ENCODE measurements at places on chromosomes 6 and 20.

DNA sequence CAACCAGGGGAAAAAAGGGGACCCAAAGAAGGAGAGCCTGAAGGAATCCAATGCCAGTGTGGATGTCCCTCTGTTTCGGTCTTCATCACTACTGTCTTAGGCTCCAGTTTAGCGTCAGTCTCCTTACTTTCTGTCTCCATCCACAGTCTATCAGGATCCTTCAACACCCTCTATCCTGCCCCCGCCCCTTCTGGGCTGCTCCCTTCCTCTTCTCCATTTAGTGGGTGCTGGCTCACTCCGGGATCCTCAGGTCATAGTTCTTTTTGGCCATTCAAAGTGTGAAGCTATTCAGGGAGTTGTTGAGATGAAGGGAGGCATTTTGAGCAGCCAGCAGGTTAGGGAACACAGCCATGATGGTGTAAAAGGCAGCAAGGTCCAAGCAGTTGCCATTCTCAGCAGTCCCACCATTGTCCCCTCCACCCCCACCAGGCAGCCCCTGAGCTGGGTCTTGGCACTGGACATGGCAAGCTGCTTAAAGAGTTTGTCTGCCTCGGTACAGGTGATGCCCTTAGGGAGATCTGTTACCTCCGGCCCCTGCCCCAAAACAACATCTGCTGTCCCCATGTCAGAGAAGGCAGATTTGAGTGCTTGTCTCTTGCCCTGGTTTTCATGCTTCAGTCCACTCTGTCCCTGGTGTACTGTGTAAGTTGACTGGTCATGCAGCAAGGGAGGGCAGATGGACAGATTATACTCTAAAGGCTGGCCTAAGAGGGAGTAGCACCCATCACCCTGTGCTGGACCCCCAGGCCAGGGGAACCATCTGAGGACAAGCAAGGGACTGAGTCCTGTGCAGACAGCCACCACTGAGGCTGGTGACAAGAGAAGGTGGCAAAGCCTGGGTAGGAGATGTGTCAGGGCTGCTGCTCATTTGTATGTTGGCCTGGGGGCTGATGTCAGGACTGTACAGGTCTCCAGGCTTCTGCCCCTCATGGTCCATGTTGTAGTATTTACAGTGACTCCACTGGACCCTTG is 842.0 kb downstream of the HACE1 start:
- no peak for DNase-seq

DNA sequence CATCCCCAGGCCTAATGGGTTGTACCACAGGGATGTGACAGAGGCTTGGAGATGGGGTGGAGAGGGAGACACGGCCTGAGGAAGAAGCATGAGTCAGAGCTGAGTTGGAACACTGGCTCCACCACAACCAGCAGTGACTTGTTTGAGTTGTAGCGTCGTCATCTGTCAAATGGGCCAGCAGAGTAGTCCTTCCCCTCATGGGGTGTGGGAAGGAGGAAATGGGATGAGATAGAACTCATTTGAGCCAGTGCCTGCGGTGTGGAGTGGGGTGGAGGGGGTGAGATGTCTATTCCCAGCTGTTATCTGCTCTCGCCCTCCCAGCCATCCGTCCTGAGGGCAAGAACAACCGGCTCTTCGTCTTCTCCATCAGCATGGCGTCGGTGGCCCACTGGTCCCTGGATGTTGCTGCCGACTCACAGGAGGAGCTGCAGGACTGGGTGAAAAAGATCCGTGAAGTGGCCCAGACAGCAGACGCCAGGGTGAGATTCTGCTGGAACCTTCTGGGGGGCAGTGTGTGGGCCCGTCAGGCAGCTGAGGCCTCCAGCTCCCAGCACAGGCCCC is 32.5 kb downstream of the PLCG1 start:
- no peak for DNase-seq

DNA sequence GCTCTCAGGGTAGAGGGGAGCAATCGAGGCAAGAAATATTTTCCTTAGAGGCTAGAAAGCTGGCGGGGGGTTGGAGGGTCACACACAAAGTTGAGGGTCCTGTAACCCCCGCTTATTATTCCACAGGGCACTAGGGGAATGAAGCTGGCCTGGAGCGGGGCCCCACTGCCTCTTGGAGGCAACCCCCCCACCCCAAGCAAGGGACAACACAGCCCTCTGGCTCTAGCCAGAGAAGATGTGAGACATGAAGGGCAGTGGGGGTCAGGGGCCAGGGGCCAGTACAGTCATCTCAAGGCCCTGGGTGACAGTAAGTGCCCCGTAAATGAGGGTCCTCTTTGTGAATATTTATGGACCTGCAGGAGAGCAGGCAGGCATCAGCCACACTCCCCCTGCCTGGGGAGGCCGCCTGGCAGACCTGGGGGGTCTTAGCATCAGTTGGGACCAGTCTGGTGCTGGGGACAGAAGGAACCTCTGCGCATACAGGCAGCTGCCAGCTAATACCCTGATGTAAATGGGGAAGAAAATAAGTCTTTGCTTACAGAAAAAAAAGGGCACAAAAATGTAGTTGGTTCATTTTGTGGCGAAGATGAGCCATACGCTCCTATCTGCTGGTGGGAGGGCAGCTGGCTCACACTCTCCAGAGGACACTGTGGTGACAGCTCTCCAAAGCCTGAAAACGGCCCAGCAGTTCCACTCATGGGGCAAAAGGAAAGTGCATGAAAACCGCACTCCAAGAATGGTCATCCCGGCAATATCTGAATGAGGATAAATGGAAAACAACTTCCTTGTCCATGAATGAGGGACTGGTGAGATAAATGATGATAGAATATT is 21.9 kb downstream of the SPATA2 start:
- no peak for DNase-seq

DNA sequence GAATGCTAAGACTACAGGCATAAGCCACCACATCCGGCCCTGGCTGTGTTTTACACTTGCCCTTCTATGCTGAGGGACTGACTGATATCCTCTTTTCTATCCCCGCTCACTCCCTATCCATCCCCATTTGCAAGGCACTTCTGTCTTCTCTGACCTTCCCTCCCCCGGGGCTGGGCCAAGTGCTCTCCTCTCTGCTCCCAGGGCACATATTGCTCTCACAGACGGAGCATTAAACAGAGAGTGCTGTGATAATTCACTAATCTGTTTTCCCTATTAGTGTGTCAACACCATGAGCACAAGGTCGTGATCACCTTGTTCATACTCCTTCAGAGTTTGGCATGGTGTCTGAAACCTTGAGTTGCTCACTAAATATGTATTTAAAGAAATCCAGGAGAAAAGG is 9.0 kb upstream of the SLC2A12 start:
- no peak for DNase-seq

DNA sequence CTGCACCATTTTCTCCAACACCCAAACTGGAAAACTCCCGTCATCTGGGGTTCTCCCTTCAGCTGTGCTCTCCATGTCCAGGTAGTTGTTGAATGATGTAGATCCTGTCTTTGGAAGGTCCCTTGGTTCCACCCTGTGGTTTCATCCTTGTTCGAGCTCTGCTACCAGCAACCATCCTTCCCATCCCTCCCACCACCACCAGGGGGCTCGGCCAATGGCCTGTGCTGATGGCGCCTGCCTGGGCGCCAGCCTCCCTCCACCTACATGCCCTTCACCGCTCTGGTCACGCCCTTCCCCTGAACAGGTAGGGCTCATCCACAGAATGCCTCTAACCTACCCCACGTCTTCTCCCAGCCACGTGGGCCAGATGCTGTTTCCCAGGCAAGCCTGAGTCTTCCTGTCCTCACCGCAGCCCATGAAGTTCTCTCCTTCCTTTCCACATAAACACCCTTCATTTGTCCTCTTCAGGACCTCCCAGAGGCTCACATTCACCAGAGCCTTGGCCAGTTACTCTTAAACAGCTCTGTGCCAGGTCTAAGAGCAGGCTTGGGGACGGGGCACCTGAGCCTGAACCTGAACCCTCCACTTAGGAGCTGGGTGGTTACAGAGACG is 75.1 kb upstream of the DUSP22 start:
- DNase-seq: peak; percentile 25

GRCh38 chr6:131251590-131252199 is 116.4 kb downstream of the AKAP7 start:
- DNase-seq: no peak

DNA sequence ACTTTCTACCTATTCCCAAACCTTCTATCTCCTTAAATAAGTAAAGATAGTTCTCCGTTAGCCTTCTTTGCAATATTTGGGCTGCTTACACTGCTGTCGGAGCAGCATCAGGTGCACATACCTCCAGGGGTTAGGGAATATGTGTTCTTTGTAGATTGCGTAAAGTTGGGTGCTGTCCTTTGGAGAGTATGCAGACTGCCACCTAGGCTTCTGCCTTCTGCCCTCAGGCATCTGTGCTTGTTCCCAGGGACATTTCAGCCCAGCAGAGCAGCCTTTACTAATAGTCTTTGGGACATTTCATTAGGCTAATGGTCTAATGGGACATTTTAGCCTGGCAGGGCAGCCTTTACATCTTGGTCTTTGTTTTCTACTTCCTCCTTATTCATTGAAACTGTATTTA is 260.6 kb downstream of the TPBG start:
- no peak for DNase-seq

GRCh38 chr20:50065325-50065615 is 47.7 kb downstream of the UBE2V1 start:
- no peak for DNase-seq

DNA sequence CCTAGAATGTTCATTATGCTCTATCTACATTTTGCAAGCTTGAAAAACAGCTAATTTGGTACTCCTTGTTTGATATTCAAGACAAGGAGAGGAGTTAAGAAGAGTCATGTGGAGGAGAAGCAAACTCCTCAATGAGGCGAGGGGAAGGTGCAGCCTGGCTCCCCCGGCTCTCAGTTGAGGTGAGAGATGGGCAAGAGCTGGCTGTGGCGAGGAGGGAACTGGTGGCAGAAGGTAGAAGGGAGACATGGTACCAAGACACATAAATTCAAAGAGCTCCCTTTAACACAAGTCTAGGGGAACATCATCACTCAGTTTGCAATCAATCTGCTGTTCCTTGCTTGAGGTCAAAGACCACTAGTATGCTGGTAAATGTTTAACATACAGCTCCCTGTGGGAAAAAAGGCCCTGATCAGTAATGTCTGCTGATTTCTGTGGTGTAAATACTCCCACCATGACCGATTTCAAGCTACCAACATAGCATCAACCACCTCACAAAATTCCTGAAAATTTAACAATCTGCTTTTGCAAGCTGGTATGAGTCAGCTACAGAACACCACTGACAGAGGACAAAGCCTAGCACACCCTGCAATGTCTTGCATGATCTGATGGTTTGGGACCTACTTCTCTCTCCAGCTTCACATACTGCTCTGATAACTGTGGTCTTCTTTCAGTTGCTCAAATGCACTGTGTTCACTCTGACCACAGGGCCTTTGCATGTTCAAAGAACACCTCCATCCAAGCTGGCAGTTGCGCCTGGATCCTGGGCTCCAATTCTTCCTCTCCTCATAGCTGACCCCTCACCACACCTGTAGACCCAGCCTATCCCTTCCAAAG is 516.3 kb upstream of the CHD6 start:
- DNase-seq: no peak

DNA sequence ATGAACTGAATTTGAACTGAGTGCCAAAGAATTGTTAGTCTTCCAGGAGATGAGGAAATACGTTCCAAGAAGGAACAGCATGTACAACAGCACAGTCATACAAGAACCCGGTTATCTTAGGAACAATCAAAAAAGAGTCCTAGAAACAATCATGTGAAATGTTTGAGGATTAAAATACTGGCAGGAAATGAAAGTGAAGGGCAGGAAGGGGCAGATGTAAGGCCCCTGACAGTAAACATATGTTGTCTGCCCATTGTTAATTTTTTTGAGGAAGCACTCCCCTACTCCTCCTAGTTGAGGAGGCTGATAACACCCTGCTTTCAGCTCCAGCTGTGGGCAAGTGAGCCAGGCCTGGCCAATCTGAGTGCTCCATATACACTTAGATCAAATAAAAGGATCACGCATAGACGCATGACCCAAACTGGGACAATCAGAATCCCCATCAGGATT is 220.9 kb downstream of the HACE1 start:
- no peak for DNase-seq

- no peak for DNase-seq
Observed at GRCh38 chr6:89887452-89888137, 6.7 kb upstream of the GJA10 start.

GRCh38 chr6:157466342-157466648 is 85.3 kb downstream of the ZDHHC14 start:
- no peak for DNase-seq

DNA sequence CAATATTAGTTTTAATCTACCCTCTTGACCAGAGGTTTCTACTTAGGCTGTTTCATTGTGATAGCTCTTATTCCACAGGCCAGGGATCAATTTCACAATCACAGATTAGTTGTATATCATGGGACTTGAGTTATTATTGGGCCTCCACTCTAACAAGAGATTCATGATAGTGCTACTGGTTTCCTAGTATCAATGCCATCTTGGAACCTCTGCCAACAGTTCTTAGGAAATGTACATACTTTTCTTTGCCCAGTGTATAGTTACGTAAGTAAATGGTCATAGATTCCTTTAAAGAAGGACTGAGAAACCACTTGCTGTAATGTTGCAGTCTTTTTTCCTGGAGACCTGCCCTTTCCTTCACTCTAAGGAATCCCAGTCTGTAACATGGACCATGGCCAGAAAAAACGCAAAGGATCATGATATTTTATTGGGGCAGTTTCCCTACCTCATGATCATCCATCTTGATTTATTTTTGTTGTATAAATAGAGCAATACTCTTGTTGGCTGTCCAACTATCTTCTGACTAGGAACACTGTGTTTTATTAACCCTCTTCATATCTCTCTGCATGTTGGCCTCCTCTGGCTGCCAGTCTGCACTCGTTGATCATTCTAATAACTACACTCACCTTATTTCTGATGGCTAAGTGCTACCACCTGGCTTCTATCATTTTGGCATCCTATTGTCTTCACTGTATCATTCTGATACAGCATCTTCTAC is 38.0 kb upstream of the VGLL2 start:
- DNase-seq: no peak

DNA sequence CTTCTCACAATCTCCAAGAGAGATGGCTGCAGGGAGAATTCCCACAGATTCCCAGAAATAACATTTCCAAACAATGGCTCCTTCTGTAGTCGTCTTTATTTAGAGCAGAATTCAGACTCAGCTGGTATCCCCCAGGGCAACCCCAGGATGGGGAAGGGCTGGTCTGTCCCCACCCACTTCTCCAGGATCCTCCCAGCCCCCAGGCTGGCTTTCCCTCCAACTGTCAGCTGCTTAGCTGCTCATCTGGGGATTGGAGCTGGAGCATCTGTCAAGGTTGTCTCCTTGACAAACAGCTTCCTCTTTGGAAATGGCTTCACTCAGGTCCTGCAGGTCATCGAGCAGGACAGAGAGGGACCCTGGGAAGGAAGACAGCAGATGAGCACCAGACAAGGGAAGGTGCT is 3.5 kb upstream of the PSORS1C2 start:
- no peak for DNase-seq

- no peak for DNase-seq
Observed at GRCh38 chr20:34493646-34494045, 22.6 kb upstream of the DYNLRB1 start.
